K562 (cell line): ENCODE measurements at places on chromosomes 5 and 9. TPM values are rescaled to one million over a fixed set of nuclear protein-coding genes. Genes with fewer than 3 reads are reported as not detected.

- no peak for DNase-seq
Observed at GRCh38 chr5:103385722-103386121, 127.2 kb downstream of the MACIR start.

DNA sequence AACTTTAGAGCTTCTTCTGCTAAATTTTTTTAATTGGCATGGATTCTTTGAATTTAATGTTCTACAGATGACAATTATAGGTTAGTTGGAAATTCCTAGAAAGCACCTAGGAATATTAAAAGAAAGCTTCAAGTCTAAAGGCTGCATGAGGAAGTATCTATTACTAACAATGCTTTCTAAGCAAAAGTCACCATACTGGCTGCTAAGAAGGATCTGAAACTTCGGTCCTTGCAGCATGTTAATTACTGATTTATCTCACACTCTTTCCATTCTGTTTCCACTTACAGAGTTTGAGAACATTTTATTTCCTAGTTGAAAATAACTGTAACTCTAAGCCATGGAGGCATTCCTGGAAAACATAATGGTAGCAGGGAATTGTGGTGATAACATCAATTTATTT is 8.4 kb downstream of the SEMA6A start:
- no peak for DNase-seq

- DNase-seq, result no peak
Observed at GRCh38 chr9:92947268-92948037, at the start of gene FGD3. Gene FGD3, plus strand, starts transcription at chr9:92947523. Its CDS starts 28,734 bp downstream, at chr9:92976257.

- no peak for DNase-seq
Observed at GRCh38 chr9:134619448-134619982, 22.1 kb upstream of the COL5A1 start.

DNA sequence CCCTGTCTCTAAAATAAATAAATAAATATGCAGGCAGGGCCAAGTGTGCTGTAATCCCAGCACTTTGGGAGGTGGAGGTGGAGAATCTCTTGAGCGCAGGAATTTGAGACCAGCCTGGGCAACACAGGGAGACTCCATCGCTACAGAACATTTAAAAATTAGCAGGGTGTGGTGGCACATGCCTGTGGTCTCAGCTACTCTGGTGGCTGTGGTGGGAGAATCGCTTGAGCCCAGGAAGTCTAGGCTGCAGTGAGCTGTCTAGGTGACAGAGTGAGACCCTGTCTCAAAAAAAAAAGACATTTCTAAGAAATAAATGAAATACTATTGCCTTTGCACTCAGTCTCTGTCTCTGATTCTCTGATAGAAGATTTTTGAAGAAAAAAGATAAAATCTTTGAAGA is 1.2 kb upstream of the PCDHGA10 start:
- DNase-seq, result no peak

- no peak for DNase-seq
Observed at GRCh38 chr5:13403351-13403750, 541.1 kb downstream of the DNAH5 start.

DNA sequence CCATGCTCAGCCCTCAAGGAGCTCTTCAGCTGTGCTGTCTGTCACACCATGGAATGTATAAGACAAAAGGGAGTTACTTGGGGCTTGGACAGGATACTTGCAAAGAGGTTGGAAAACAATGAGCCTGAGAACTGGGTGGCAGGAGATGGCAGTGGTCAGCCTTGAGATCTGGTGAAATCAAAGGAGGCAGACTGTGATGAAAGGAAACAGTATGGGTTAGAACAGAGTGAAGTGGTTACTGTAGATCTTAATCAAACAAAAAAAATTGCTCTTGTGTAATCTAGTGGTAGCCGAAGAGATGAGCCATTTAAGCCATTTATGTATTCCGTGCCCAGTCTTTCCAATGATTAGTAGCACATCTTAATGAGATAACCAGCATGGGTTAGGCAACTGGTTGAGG is 142.2 kb downstream of the SV2C start:
- no peak for DNase-seq

DNA sequence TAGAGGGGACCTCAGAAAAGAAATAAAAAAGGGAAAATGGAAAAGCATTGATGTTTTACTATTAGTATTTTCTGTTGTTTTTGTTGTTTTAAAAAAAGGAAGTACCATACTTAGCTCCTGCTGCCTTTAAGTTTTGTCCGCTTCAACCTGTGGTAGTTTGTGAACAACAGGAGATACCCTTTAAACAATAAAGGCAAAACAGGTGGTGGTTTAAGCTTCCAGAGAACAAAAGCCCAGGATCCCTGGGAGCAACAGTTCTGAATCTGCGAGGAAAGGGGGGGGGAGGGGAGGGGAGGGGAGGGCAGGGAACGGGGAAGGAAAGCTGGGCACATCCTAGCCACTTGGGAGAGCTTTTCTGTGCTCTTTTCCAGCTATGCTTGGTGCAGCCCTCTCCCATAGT is 2.1 kb upstream of the PSIP1 start:
- DNase-seq, result no peak

DNA sequence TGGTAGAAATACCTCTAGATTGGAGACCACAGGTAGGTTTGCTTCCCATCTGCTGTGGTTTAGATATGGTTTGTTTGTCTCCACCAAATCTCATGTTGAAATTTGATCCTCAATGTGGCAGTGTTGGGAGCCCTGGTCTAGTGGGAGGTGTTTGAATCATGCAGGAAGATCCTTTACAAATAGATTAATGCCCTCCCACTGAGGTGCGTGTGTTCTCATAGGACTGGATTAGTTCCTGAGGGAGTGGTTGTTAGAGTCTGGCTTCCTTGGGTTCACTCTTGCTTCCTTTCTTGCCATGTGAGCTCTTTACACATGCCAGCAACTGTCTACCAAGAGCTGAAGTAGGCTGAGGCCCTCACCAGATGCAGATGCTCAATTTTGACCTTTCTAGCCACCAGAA is 391.1 kb upstream of the GRIA1 start:
- no peak for DNase-seq

DNA sequence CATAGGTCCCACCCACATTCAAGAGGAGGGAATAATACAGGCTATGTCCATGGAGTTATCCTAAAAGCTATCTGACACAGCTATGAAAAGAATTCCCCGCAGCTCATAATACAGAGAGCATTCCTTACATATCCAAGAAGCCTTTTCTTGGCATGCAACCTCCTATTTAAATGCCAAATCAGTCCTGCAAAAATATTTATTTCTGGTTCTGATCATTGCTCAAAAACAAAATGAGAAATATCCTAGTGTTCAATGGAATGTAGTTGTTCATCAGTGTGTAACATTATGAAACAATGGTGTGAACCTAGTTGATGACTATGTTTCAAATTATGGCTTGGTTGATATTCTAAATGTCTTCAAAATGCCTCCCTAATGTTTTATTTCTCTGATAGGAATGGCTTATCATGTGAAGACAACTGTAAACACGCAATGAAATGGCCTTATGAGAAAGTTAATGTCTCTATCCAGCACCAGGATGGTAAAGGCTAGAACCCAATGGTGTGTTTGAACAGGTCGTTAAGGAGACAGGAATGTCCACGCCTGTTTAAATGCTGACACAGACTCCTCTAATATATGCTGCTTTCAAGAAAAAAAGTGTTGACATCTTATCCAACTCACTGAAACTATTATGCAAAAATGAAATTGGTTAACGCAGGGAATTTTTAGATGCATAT is 126.7 kb upstream of the CDH6 start:
- DNase-seq, result no peak

DNA sequence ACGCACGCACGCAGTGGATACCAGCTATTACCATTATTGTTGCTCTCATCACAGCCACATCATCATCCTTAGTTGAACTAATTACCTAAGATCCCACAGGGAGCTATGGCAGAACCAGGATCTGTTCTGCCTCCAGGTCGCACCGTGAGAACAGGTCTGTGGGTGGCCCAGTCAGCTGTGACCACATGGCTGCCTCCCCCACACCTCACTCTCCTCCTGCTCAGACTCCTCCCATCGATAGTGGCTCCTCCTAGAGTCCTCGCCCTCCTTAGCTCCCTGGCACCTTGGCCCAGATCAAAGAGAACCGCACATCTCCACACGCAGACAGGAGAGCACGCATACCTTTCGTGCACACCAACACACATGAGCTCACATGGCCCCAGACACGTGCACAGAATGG is 32.4 kb upstream of the RPL26L1 start:
- peak; percentile 53 for DNase-seq

DNA sequence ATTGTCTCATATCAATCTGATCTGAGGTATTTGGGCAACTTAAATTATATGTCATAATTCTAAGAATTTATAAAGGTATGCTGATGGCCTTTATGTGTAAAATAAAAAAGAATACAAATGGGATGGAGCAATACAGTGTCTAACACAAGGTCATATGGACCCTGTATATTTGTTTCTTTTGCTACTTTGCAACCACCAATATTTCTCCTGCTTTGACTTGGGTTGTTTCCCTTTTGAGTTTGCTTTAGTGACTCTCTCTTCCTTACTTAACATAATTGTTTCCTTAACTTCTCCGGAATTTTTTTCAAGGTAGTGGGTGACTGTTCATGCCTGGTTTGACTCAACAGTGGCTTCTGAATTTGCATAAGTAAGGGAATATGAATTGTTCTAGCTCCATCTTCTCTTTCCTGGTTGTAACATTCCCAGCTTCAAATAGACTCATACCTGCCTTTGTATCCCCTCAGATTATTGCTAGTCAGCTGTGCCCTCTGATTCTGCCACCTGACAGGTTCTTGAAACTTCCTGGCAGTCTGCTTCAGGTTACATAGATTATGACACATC is 30.2 kb upstream of the ANXA1 start:
- DNase-seq, result no peak

DNA sequence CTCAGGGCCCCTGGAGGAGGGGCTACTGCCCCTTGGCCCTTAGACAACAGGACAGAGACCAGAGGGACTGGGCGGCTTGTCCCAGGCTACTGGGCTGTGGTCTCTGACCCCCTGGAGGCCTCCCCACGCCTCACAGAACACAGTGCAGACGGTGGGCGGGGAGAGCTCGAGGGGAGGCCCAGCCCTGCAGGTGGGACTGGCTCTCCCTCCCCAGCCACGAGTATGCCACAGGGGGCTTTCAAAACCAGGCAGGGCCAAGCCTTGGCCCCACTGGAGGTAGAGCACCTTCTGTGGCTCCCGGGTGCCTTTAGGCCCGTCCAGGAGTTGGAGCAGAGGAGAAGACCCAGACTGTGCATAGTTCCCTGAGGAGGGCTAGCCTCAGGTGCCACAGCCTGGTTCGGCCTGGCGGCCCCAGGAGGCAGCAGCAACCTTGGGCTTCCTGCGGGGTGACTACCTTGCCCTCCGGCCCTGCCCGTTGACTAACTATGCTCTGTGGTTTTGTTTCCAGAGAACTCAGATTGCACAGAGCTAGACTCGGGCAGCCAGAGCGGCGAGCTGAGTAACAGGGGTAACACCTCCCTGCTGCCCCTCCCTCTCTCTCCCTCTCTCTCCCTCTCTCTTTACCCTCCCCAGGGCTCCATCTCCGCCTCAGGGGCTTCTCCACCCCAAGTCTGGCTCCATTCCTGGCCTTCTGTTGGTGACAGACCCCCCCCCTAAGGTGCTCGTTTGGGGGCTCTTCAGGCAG is 15.5 kb downstream of the CARD19 start:
- no peak for DNase-seq

DNA sequence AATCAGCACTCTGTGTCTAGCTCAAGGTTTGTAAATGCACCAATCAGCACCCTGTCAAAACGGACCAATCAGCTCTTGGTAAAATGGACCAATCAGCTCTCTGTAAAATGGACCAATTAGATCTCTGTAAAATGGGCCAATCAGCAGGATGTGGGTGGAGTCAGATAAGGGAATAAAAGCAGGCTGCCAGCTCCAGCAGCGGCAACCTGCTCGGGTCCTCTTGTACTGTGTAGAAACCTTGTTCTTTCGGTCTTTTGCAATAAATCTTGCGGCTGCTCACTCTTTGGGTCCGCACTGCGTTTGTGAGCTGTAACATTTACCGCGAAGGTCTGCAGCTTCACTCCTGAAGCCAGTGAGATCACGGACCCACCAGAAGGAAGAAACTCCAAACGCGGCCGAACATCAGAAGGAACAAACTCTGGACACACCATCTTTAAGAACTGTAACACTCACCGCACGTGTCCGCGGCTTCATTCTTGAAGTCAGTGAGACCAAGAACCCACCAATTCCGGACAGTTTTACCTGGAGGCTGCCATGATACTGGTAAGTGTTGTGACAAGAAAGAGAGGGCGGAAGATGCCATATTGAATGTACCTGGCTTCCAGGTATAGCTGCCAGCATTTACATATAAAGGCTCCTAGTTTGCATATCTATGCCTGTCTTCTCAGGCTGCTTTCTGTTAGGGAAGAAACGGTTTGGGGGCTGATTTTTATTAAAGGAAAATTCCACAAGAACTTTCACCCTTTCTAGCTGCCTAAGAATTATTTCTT is 758.5 kb upstream of the CTNND2 start:
- DNase-seq, result no peak

DNA sequence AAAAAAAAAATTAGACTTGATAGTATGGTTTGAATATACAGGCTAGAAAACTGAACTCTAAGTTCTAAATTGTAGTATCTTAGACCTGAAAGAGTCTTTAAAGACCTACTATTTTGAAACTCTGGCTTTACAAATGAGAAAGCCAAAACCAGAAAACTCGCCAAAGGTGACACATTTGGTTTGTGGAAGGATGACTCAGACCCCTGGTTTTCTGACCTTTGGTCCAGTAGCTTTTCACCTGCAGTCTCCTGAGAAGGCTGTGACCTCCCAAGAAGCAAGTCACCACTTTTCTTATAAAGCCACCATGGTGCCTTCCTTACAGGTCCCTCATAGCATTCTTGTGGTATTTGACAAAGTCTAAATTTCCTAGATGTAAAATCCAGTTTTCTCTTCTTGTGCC is 102.1 kb upstream of the CEP78 start:
- DNase-seq, result no peak

- DNase-seq, result no peak
Observed at GRCh38 chr5:65695896-65696295, 26.0 kb downstream of the SGTB start.

- DNase-seq, result no peak
Observed at GRCh38 chr9:136361754-136362449, 1.6 kb downstream of the DNLZ start.

- DNase-seq, result no peak
Observed at GRCh38 chr5:80565330-80565729, 4.8 kb downstream of the ANKRD34B start.

- no peak for DNase-seq
Observed at GRCh38 chr9:125963932-125964331, 216.8 kb downstream of the PBX3 start.

DNA sequence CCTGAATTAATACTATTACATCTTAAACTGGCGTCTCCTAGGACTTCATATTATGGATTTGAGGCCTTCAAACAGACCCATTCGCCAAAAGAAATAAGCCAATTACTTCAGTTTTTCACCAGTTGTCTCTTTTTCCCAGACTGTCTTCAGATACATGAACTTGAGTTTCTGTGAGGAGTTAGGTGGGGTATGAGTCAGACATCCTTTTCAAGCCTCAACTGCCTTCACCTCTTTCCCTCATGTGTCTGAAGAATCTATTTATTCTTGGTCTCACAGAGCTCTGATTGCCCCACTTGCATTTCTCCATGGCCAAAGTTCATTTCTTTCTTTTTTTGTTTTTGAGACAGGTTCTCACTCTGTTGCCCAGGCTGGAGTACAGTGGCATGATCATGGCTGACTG is 12.5 kb downstream of the WNT8A start:
- no peak for DNase-seq

The MLANA gene
- polyA plus RNA-seq, result not detected in 2 replicates

The CDKN2AIPNL gene
- polyA plus RNA-seq, result 46.9 and 55.4 TPM in 2 replicates

The PKD2L2 gene
- polyA plus RNA-seq, result not detected in 2 replicates

The GRAMD2B gene
- polyA plus RNA-seq, result 1.7 and 2.3 TPM in 2 replicates

The SLCO6A1 gene
- polyA plus RNA-seq, result 0.20 and 0.26 TPM in 2 replicates
